ENCODE measurements at places on chromosomes 1 and 21.

GRCh38 chr21:32554832-32555638 lies 30.3 kb downstream of the TCP10L start:
- ATAC-seq, result no peak

GRCh38 chr1:33442141-33442540 lies 11.2 kb upstream of the PHC2 start:
- ATAC-seq, result no peak

DNA sequence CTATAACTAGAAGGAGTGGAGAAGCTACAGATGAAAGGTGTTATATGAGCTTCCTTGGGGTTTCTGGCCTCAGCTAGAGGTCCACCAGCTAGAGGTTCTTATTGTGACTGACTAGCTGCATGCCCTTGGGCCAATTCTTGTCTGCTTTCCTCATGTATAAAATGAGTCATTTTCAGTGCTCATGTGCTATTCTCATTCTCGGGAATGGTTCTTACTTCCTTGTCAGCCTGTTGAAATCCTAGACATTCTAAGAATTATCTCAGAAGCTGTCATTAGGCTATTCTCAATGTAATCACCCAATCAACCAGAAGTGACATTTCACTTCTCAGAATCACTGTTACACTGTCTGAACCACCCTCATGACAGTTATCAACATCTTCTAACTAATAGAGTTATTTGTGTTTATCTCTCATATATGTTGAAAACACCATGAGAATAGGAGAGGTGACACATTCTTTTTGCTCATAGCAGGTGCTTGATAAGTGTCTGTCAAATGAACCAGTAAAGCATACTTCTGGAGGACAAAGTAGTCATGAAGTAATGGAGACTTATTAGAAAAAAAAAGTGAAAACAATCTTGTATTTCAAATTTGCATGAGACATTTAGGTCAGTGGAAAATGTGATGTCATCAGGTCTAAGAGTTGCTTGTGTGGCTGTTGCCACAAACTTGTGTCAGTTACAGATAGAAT lies 122.8 kb upstream of the IVNS1ABP start:
- no peak for ATAC-seq

- no peak for ATAC-seq
Observed at GRCh38 chr21:33836408-33836807, 79.2 kb downstream of the ATP5PO start.

DNA sequence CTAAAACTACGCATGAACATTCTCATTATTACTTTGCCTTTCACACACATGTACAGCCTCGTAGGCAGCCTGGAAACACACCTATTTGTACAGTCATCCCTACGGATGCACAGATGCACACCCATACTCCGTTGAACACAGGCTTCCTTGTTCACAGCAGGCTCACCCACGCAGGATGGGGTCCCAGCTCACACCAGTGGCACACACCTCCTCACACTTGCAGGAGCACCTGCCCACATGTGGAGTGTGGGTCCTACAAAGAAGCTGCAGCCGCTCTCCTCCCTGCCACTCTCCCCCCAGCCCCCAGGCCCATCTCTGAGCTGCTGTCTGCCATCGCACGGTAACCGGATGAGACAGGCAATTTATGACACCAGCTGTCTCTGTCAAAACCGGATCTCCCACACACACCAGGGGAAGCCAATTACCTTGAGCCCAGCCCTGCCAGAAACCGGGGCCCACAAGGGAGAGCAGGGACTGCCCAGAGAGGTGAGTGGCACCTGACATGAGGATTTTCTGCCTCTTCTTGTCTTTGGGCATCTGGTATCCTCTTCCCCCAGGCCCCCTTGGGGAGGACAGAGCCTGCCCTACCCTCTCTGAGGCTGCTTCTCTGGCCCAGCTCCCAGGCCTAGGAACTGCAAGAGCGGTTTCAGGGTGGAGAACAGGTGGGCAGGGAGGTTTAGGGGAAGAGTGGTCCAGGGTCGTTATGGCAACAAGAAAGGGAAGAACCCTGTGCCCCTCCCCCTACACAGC lies 175.4 kb downstream of the IGSF21 start:
- no peak for ATAC-seq

- ATAC-seq, result no peak
Observed at GRCh38 chr21:21029164-21029563, 31.0 kb downstream of the NCAM2 start.

DNA sequence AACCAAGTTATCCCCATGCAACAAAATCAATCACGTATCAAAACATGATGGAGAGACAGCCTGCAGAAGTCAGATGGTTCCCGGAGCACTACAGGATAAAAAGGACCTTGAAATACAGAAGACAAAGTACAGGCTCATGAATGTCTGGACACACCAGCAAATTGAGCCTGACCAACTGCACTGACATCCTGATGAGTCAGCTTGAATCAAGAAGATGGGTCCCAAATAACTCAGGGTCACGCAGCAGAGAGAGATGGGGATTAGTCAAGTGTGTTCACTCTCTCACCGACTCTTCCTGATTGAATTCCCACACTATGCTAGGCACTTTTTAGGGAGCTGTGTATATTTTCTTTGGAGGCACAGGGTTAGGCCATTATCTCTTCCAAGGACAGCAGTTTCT lies 71.1 kb upstream of the DIRAS3 start:
- peak; percentile 67 for ATAC-seq

DNA sequence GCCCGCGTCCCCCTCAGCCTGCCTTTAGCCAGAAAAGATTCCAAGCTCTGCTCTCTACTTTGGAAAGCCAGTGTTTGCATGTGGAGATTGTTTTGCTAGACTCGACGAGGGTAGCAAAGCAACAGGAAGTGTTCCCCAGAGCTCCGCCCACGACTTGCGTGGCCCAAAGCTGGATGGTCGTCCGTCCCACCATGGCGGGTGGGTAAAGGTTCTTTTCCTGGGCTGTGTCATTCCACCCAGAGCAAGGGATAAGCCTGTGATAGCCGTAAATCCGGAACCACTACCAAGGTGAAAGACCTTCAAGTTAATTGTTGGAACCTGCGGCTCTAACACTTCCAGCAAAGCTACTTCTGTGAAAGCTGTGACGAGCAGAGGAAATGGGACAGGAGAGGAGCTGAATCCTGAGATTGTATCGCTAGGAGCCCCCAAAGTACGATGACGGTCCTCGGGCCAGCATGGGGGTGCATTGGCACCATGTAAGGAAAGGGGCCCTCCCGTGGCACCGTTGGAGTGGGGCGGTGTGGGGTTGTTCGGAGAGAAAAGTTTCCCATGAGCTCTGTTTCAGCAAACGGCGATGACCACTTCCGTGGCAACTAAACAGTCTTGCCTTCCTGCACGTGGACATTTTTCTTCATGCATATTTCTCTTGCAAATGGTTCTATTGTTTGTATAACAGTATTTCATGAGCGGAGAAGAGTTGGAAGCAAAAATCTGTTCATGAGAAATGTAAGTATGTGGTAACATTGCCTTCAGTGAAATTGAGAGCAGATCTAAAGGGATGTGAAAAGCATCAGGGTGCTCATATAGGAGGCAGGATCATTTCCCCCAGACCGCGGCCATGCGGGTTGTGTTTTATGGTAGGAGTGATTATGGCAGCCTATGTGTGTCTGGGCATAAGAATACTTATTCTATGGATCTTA lies 8.4 kb downstream of the MX2 start:
- no peak for ATAC-seq

DNA sequence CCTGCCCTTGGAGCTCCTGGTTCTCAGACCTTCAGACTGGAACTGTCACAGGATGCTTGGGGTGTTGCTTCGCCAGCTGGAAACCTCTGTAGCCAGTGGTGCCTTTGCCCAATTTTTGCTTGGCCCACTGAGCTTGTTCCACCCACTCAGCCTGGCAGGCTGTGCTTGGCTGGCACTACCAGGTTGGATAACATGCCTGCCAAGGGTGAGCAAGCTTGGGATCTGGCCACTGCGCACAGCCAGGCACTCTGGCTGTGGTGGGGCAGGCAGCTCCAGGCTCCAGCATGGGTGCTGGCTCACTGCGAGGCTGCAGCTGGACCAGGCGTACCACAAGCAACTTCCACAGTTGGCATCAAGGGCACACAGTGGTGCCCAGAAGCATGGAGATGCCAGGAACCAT lies 967.8 kb upstream of the NCAM2 start:
- no peak for ATAC-seq

DNA sequence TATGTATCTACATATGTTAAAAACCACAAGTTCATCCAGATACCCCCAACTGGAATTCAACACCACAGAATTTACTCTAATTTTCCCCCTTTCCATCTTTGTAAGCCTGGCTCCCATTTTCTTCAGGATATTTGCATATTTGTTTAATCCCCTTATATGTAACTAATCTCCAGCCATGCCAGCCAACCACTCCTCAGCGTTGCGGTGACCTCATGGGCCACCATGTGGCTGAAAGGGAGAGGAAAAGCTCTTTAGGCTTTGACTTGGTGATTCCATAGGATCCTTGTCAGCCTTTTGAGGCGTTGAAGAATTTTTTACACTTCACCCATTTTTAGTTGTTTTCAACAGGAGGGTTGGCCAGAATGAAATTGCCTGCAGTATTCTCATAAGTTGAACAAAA lies 10.0 kb downstream of the CLDN19 start:
- no peak for ATAC-seq

GRCh38 chr1:104780470-104781078 lies 1030.9 kb downstream of the AMY1C start:
- no peak for ATAC-seq

DNA sequence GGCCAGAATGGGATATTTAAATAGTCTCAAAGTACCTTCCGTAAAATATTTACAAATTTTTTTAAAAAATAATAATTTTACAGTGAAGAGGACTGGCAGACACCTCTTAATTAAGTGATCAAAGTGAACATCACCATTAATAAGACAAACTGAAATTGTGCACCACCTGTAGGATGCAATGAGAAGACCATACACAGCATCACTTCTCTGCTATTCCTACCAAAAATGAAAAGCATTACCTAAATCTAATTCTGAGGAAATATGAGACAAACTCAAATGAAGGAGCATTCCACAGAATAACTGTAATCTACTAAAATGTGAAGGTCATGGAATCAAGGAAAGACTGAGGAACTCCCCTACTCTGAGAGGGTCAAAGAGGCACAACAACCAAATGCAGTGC lies 68.2 kb upstream of the PRDX6 start:
- peak; percentile 65 for ATAC-seq

Data from SK-N-SH treated with all-trans-retinoic acid at 6 μM for 48 hours (cell line).